ENCODE measurements at places on chromosomes 3 and 15. TPM values are rescaled to one million over a fixed set of nuclear protein-coding genes. Genes with fewer than 3 reads are reported as not detected.

- H3K36me3 ChIP-seq: no peaks in the 10 kb centered on the region
- H3K4me3 ChIP-seq: peak overlapping the region; percentile 60
- peaks cover 23% of the 10 kb centered on the region for H3K4me1 ChIP-seq
Measured at GRCh38 chr3:124886168-124887056, 753 bp downstream of the ITGB5 start.

Gene DNAJA4
- total RNA-seq: 0.25 TPM

DNA sequence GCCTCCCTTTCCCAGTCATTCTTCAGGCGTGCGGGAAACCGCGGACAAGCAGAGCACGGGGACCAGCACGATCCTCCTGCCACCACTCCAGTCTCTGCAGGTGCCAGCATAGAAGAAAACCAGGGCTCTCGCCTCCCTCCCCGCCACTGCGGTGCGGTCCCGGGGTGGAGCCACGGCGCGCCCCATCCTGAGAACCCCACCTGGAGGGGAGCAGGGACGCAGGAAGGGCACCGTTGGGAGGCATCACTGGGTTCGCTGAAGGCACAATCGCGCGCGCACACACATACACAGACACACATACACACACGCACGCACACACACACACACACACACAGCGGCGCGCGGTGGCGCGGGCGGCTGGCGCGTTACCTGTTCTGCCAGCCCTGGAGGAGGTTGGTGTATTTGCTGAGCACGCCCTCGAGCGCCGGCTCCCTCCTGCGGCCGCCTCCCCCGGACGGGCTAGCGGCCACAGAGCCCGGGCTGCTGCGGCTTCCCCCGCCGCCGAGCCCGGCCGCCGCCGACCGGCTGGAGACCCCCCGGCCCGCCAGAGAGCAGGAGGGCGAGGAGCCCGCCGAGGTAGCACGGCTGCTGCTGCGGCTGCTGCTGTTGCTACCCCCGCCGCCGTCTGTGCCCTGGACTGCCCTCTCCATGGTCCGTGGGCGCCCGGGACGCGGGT, 394 bp downstream of the OSBPL10 start:
- H3K27ac ChIP-seq: no peak overlapping the region
- H3K27me3 ChIP-seq: peaks cover 16% of the 10 kb centered on the region
- no peak overlapping the region for H3K4me3 ChIP-seq
- DNase-seq: no peak
- H3K36me3 ChIP-seq: no peaks in the 10 kb centered on the region

DNA sequence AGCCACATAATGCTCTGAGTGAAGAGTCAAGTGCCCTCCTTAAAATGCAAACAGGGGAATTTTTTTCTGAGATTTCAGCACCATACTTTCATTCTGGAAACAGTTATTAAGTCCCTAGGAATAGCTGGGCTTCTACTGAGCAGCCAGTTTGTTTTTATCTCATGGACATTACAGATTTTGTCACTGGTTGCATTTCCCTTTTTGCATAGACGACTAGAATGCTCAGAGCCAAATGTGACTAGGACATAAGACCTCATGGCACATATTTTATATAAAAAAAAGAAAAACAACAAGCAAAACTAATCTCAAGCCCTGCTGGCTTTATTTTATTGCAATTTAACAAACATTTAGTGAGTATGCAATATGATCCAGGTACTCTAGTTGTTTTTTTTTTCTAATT, 112.7 kb upstream of the NANOGP8 start:
- H3K27ac ChIP-seq: no peak overlapping the region
- H3K4me3 ChIP-seq: no peak overlapping the region
- H3K4me1 ChIP-seq: no peaks in the 10 kb centered on the region
- no peaks in the 10 kb centered on the region for H3K36me3 ChIP-seq

DNA sequence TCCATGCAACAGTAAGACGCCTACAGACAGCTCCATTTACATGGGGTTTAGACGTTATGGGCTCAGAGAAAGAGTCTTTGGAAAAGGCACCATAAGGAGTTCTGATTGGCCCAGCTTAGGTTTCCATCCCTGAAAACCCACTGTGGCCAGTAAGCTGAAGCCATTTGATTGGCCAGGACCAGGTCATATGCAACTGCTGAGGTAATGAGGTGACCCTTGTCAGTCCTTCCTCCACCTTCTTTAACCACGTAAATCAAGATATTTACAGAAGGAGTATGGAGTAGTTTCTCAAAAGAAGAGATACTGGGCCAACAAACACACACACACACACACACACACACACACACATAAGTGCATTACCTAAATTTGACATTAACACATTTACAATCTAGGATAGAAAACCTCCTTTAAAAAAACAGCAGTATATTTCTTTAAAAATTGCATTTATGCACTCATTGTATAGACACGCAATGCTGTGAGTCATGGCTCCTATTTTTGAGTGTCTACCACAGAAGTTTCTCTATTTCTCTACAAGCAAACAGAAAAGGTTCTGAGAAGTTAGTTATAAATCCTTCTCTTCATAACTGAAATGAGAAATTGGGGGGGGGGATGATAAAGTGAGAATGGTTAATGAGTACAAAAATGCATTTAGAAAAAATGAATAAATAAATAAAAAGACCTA, 16.3 kb upstream of the MB21D2 start:
- no peaks in the 10 kb centered on the region for H3K36me3 ChIP-seq
- DNase-seq: no peak
- H3K4me3 ChIP-seq: no peak overlapping the region
- no peaks in the 10 kb centered on the region for H3K27me3 ChIP-seq

- peak overlapping the region; percentile 97 for H3K4me3 ChIP-seq
- no peaks in the 10 kb centered on the region for H3K27me3 ChIP-seq
- no peak for DNase-seq
- H3K27ac ChIP-seq: peak overlapping the region; percentile 94
- H3K36me3 ChIP-seq: peaks cover 44% of the 10 kb centered on the region
- peaks cover 7% of the 10 kb centered on the region for H3K4me1 ChIP-seq
Measured at GRCh38 chr15:89576417-89576773, 1.1 kb downstream of the TICRR start.

Gene HERC2
- total RNA-seq: 66.2 TPM

DNA sequence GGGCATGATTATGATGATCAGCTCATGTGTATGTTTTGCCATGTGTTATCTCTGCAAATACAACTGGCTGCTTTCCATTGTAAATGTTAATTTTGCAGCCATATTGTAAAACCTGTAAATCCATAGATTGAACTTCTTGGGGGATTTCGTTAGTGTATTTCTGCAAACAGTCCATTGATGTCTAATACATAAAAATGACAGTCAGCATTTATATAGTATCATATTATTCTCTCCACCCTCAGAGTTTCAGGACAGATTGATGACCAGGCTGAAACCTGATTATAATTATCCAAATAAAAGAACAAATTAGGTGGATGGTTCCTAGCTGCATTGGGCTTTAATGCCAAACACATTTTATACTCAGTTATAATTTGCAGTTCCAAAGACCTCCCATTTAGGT, 276.8 kb downstream of the FEZF2 start:
- H3K36me3 ChIP-seq: no peaks in the 10 kb centered on the region
- H3K27ac ChIP-seq: no peak overlapping the region
- no peak for DNase-seq
- H3K27me3 ChIP-seq: no peaks in the 10 kb centered on the region
- H3K4me1 ChIP-seq: no peaks in the 10 kb centered on the region

DNA sequence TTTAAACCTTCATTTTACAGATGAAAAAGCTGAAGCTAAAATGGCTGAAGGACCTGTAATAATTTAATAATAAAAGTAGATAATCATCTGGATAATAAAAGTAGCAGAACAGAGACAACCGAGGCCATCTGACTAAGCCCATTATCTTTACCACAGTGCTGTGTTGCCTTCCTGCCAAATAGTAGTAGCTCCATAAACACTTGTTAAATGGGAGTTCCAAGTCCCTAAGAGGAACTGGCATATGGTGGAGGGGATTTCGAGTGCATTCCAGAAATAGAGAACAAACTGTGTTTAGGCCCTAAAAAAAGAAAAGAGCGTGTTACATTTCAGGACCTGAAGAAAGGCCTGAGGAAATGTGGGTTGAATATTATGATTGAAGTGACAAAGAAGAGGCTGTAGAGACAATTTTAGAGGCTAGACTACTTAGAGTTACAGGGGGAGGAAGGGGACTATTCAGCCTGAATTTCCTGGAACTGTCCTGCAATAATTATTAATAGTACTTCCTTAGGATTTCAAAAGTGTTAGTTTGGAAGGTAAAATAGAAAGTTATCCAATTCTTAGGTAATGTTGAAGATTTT, 424.3 kb downstream of the ROBO2 start:
- no peak overlapping the region for H3K27ac ChIP-seq
- no peaks in the 10 kb centered on the region for H3K27me3 ChIP-seq
- H3K4me3 ChIP-seq: no peak overlapping the region

Gene SRGAP3
- 0.35 TPM for total RNA-seq

DNA sequence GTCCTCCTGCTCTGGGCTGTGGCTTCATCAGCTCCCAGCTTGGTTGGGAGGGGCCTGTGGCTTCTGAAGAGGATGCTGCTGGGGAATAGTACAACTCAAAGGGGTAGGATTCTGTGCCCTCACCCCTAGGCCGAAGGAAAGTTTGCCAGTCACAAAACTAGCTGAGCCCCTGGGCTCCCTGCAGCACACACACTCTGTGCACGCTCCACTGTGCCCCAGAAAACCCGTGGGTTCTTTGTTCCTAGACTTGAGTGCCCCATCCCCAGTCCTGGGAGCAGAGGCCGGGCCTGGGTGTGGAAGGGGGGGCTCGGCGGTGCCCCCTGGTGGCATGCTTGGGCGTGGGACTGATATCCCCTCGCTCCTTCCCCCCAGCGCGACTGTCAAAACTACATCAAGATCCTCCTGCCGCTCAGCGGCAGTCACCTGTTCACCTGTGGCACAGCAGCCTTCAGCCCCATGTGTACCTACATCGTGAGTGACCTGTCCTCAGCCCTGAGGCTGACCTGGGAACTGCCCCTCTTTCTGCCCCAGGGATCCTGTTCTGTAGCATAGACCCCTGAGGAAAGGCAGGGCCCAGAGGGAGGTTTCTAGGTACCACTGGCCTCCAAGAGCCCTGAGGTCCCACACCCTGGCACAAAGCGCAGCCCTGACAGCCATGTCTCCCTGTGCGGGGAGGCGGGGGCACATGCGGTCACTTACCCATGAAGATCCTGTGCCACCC, 14.2 kb downstream of the CIB1 start:
- no peaks in the 10 kb centered on the region for H3K27me3 ChIP-seq
- H3K4me1 ChIP-seq: no peaks in the 10 kb centered on the region
- peaks cover 79% of the 10 kb centered on the region for H3K36me3 ChIP-seq
- no peak overlapping the region for H3K4me3 ChIP-seq

- no peaks in the 10 kb centered on the region for H3K27me3 ChIP-seq
- H3K36me3 ChIP-seq: peaks cover 76% of the 10 kb centered on the region
- H3K27ac ChIP-seq: no peak overlapping the region
- DNase-seq: no peak
Measured at GRCh38 chr3:158685159-158685558, 12.7 kb upstream of the LXN start.

Gene SEMA5B
- not detected for total RNA-seq

Gene SNRPN
- 0.78 TPM for total RNA-seq

DNA sequence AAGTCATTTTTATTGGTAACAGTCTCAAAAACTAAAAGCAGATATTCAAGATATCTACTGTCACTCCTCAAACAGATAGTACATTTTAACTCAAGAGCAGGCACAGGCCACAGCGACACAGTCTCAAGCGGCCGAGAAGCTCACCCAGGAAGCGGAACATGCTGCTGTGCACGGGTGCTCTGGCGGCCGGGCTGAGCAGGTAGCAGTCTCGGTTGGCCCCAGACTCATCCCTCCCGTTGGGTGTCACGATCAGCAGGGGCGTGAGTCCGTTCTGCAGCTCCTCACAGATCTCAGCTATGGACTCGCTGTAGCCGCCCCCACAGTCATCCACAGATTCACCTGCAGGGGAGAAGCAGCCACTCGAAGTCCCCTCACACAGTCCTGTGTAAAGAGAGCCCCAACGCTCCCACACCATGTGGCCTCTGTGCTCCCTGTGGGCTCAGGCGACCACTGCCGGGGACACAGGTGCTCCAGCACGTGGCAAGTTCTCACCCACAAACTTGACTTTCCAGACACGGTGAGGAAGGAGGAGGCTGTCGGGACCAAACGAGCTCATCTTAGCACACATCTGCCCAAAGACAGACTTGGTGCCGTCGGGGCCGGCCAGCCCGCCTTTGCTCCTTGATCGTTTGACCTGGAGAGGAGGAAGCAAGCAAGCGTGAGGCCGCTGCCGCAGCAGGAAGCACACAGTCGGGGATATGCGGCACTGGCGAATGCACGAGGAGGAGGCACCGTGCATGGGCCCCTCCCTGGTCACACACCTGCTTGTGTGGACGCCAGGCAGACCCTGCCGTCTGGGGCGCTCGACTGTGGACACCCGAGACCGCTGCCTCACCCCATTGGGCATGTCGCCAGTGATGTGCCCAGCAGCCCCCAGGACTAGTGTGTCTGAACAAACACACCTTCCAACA, 17.7 kb upstream of the OCA2 start:
- no peak for DNase-seq
- no peak overlapping the region for H3K27ac ChIP-seq
- no peak overlapping the region for H3K4me3 ChIP-seq
- H3K27me3 ChIP-seq: no peaks in the 10 kb centered on the region
- peaks cover 91% of the 10 kb centered on the region for H3K36me3 ChIP-seq

Gene PSMD6
- 108 TPM for total RNA-seq

Gene SCAANT1
- total RNA-seq: not detected

Gene CDCP1
- total RNA-seq: 13.9 TPM

GRCh38 chr3:105351821-105352220, 14.9 kb upstream of the ALCAM start:
- DNase-seq: no peak
- H3K4me3 ChIP-seq: no peak overlapping the region
- no peak overlapping the region for H3K27ac ChIP-seq
- no peaks in the 10 kb centered on the region for H3K27me3 ChIP-seq
- H3K4me1 ChIP-seq: no peaks in the 10 kb centered on the region
- no peaks in the 10 kb centered on the region for H3K36me3 ChIP-seq

GRCh38 chr3:14434126-14434497, 31.7 kb downstream of the SLC6A6 start:
- peak overlapping the region; percentile 42 for H3K27ac ChIP-seq
- no peak for DNase-seq
- H3K27me3 ChIP-seq: no peaks in the 10 kb centered on the region
- no peak overlapping the region for H3K4me3 ChIP-seq
- H3K4me1 ChIP-seq: peaks cover 69% of the 10 kb centered on the region
- H3K36me3 ChIP-seq: peaks cover 82% of the 10 kb centered on the region

GRCh38 chr15:33161209-33161608, 33.3 kb downstream of the FMN1 start:
- H3K36me3 ChIP-seq: no peaks in the 10 kb centered on the region
- H3K27ac ChIP-seq: no peak overlapping the region
- no peaks in the 10 kb centered on the region for H3K4me1 ChIP-seq
- DNase-seq: no peak

Gene XCR1
- not detected for total RNA-seq

Gene SLC9C1
- total RNA-seq: not detected
